ENCODE measurements at places on chromosomes 6 and 20.
A peak's percentile ranks its signal among the peaks of the same experiment; 100 is the strongest.

- no peak for DNase-seq
These were observed 3.9 kb upstream of the ZBTB9 start for GRCh38 chr6:33450434-33450833.

DNA sequence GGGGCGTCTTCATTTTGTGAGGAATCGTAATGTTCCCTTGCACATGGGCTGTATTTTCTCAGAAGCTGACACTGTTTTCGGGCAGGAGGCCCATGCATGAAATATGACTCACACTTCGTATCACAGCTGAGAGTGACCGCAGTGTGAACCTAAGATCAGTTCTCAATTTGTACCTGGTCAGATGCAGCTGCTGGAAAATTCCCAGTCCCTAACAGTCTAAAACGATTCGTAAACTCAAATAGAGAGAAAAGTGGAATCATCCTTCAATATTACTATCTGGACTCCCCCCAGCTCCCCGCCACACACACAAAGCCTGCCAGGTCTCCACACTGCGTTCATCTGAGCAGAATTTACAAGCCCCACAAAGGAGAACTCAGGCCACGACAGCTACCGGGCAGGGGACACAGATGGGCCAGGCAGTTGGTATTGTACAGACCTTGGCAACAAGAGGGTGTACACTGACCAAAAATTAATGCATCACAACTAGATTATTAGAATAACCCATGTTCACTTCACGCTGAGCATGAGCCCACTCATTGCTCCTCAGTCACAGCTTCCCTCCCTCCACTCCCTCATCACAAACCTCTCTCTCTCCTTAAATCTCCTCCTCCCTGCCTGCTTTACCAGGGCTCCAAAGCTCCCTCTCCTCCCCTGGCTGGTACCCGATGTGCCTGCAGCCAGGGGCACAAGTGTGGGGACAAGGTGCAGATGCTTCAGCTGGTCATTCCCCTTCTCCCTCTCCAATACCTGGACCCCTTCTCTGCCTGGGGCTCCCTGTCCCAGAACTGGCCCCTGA is 488.4 kb downstream of the PREX1 start:
- DNase-seq = no peak

DNA sequence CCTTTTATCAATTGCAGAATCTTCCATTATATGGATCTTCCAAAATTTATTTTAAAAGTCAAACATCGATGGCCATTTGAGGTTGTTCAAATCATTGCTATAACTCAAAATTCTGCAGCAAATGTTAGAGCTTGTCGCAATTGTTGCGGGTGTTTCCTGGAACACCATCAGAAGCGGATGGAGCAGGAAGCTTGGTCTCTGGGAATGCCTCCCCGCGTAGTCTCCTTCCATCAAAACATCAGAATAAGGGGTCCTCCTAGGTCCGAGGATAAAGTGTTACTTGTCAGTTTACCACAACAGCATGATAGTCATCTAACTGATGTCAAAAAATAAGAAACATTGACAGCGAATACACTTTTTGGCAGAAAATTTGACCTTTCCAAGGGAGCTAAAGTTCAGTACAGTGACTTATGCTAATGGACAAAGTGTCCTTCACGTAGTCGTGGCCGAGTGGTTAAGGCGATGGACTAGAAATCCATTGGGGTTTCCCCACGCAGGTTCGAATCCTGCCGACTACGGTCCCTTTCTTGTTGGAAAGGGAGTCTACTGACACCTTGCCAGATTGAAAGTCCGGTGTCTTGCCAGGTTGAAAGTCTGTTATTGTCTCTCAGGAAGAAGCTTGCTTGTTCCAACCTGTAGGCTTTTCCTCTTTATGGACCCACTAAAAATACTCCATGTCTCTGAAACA is 59.0 kb upstream of the ZNF184 start:
- DNase-seq = no peak

GRCh38 chr6:85674604-85675003 is 31.9 kb upstream of the SYNCRIP start:
- no peak for DNase-seq

DNA sequence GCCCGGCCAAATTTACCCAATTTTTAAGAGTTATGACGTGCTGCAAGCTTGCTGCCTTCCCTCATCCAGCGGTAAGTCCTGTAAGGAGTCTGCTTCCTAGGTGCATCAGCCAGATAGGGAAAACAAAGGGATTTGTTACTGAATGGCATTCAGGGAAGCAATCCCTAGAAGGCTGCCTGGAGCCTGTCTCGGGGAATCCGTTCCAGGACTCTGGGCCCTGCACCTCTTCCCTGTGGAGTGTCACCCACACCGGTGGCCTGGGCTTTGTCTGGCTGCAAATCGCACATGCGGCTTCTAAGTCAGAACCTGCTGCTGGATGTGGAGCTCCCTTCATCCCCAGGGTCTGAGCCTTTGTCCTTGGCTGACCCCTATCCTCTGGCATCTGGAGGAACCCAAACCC is 7.0 kb downstream of the MYT1 start:
- DNase-seq = no peak

GRCh38 chr6:108651340-108652227 is 90.9 kb downstream of the FOXO3 start:
- DNase-seq = no peak

DNA sequence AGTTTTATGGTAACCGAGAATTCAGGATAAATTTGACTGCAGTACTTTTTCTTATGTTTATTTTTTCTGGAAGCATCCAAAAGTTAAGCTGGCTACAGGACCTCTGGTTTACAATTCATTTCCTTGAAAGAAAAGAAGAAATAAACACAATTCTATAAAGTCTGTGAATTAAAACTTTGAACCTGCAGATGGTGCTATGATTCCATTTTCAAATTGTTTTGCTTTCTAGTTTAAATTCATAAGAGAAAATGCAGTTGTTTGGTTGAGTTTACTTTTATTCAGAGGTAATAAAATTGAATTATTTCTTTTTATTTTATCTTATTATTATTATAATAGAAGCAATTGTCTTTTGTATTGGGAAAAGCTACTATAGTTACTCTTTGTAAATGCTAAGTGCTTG is 1.8 kb upstream of the VIP start:
- no peak for DNase-seq

GRCh38 chr6:119890470-119890869 is 540.9 kb upstream of the MAN1A1 start:
- no peak for DNase-seq

- no peak for DNase-seq
These were observed 50.5 kb upstream of the SPDEF start for GRCh38 chr6:34606477-34607265.

- DNase-seq = no peak
These were observed 80.2 kb upstream of the PHACTR1 start for GRCh38 chr6:12636336-12636735.

- no peak for DNase-seq
These were observed 82.3 kb upstream of the CD83 start for GRCh38 chr6:14035071-14035847.

GRCh38 chr6:118959903-118960302 is 24.9 kb upstream of the MCM9 start:
- DNase-seq = no peak

DNA sequence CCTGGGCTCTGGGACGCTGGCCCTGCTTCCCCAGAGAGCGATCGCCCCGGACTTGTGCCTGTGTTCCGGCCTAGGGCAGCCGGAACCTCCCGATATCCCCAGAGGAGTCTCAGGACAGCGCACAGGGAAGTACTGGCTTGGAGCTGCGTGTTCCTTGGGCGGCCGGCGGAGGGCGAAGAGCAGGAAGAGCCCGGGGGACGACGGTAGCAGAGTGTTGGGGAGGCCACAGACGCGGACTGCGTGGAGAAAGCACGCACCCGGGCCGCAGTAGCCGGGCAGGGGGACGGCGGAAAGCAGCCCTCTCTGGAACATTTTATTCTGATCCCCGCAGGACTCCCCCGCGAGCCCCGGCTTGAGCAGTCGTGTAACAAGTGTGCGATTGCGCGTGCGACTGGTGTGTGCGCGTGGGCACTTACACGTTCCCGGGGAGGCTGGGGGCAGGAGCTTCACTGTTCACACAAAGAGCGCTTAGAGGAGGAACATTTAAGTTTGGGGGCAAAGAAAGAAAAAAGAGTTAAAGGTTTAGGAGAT is 36.1 kb downstream of the NCR2 start:
- DNase-seq = no peak

DNA sequence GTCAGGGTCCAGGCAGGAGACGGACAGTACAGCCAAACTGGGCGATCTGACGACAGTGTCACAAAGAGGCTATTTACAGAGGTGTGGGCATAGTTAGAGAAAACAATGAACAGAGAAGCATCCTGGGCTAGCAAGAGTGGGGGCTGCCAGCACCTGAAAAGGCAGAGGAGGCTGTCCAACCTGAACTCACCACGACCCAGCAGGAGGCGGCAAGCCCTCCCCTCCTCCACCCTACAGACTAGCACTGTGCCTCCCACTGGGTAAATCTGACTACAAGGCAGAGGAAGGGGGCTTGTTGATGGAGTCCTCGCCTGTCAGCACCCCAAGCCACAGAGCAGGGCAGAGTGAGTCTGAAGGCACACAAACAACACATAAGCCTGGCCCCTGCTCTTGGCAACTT is 52.8 kb upstream of the CDYL start:
- DNase-seq = no peak

- DNase-seq = no peak
These were observed 38.7 kb downstream of the KAT14 start for GRCh38 chr20:18176318-18176785.

DNA sequence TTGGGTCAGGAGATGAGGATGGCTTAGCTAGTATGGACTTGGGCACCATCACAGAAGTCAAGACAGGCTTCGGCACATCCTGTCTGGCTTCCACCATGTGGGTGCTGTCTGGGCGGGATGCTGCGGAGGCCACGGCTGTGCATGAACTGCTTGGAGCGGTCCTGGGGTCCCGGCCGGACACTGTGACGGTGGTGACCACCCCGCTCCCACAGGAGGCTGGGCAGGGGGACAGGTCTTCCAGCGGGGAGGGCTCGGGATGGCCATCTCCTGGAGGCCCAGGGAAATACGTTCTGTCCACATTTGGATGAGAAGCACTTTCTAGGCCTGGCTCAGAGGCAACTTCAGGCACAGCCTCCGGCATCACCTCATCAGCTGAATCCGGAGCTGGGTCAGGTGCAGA is 32.1 kb upstream of the TCFL5 start:
- DNase-seq = no peak

- peak; percentile 95 for DNase-seq
These were observed 102.0 kb downstream of the OR2B2 start for GRCh38 chr6:27809939-27810767.

GRCh38 chr20:62011938-62012534 is 53.6 kb downstream of the TAF4 start:
- no peak for DNase-seq

- DNase-seq = no peak
These were observed 81.0 kb downstream of the AKAP7 start for GRCh38 chr6:131216246-131216645.

DNA sequence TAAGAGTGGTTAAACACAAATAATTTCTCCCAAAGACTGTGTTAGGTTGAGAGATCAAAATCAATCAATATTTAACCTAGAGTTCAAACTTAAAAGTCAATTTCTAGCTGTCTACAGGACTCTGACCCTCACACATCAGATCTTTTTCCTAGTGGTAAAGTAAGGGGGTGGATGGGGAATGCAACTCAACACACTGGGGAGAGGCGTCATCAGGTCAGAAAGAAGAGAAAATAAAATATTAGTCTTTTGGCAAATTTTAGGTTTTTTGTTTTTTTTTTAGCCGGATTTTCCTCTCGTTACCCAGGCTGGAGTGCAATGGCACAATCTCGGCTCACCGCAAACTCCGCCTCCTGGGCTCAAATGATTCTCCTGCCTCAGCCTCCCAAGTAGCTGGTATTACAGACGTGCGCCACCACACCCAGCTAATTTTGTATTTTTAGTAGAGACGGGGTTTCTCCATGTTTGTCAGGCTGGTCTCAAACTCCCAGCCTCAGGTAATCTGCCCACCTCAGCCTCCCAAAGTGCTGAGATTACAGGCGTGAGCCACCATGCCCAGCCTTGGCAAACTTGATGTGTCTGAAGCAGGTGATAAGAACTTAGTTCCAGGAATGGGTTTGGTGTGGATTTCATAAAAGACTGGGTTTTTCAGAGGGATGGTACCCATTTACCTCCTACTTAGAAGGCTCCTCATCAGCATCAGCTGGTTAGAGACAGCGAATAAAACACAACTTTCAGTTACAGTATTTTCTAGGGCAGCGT is 65.9 kb downstream of the MKKS start:
- no peak for DNase-seq

DNA sequence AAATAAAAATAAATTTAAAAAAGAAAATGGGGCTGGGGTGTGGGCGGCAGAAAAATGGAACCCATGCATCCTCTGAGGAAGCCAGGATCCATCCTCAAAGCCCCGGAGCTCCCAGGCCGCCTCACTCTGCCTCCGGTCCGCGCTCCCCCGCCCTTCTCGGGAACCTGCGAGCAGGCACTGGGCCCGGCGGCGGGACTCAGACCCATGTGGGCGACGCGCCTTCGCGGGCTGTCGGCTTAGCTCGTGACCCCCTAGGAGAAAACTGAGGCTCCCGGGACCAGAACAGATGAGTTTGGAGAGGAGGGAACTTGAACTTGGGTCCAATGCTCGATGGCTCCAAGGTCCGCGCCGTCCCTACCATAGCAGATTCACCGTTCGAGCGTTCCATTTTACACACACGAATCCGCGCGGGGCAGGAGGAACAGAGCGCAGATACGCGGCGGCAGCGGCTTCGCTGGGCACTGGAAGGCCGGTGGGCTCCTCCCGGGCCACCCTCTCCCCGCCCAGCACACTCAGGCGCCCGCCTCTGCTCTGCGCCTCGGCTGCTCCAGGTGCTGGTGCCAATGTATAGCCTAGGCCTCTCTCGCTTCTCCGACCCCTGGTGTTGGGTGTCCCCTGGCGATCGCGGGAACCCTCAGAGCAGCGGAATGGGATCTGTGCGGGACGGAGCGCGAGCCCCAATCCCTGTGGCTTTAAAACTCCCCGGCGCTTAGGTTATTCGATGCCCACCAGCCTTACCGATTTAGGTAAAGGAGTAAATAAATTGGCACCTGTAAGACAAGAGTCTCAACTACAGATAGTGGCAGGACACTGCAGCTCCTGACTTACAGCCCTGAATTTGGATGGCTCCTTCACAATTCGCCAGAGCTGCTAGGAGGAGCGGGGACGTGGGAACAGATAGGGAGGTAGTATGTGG is 39.2 kb downstream of the DPPA5 start:
- no peak for DNase-seq

DNA sequence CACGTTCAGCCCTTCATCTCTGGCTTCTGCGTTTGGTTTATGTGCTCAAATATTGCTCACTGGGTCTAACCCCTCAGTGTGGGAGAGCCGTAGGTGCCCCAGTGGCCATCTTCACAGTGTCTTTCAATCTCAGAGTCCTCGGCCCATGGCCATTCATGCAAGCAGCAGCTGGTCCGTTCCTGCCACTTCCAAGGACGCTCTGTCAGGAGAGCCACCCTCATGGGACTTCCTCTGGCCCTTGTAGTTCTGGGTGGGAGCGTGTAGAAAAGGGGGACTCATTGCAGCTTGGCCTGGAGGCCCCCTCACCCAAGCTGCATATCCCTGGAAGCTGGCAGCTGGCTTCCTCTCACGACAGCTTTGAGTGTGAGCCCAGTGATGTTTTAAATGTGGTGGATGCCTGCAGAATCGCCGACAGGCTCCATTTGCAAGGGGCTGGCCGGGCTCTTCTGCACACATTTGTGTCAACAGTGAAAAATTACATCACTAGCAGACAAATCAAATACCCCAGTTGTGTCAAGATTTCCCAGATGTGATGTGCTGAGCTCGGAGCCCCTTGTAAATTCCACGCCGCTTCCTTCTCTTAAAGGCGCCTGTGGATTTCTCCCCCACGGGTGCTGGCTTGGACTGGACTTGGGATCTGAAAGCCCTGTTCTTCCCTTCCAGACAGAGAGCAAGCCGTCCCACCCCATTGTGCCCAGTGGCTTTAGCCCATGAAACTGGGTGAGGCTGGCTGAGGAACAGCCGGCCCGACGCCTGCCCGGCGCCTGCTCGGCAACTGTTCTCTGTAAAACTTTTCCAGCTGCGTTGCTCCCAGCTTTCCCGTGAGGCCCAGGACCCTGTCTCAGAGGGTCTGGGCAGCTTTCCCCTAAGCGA is 360.1 kb downstream of the TAF4 start:
- DNase-seq = no peak
